Stimulated activated CD4-positive, alpha-beta T cell treated with anti-CD3 and anti-CD28 coated beads, Interleukin-2, amount 100 ng/mL, for 24 hours (primary cell): ENCODE measurements at places on chromosomes 5 and 9.

DNA sequence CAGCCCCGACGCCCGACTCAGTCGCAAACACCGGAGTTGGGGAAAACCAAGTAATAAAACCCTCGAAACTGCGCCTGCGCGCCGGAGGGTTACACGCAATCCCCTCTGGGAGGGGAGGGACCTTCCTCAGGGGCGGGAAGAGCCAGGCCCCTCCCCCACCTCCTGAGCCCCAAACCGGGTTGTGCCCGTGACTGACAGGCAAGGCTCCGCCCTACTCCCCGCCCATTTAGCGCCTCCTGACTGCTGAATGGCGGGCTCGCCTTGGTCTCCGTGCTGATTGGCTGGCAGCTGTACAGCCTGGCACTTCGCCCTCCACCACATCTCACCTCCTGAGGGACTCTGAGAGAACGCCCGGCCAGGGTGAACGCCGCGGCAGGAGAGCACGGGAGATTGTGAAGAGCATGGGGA lies at the start of gene PRDM9:
PRDM9 (plus strand) TSS at position 332 of the 408 bp plus-strand sequence. CDS start 1,425 bp downstream, outside the sequence.
- no peak for DNase-seq

GRCh38 chr5:24906689-24907088 lies 261.9 kb upstream of the CDH10 start:
- no peak for DNase-seq

GRCh38 chr9:77521091-77521490 lies 127.0 kb downstream of the GNA14 start:
- no peak for DNase-seq

GRCh38 chr9:137986268-137987099 lies 108.9 kb downstream of the CACNA1B start:
- DNase-seq, result no peak

GRCh38 chr5:167530548-167530947 lies 760.9 kb upstream of the WWC1 start:
- no peak for DNase-seq

DNA sequence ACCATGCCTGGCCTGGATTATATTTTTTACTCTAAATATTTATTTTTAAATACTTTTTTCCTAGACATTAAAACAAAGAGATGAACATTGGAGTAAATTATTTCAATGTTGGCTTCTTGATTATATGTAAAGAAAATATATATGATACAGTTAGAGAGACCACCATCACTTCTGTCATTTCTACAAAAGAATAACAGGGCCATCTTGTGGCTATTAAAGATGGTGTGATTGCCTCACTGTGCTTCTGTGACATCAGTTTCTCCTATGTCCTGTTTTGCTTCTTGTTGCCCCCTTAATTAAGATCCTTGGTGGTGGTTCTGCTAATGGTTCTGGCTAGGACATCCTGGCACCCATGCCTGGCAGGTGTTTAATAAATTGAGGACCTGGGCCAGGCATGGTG lies 32.9 kb downstream of the NDFIP1 start:
- no peak for DNase-seq

GRCh38 chr5:100616291-100616690 lies 81.1 kb downstream of the FAM174A start:
- DNase-seq, result no peak

DNA sequence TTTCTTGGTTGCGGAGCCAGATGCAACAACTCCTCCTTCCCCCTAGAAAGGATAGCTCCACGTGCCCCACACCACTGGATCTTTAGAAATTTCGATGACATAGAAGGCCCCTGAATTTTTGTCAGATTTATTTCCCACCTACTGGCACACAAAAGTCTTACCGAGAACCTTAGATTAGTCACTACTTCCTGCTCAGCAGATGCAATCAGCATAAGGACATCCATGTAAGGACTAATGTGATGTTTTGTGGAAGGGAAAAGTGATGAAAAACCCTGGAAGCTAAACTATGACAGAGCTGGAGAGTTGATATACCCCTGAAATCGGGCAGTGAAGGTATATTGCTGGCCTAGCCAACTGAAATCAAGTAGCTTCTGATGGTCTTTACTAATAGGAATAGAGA lies 125.5 kb upstream of the NFIL3 start:
- DNase-seq, result no peak

GRCh38 chr5:9198394-9198793 lies 347.5 kb downstream of the SEMA5A start:
- DNase-seq, result no peak

GRCh38 chr5:66193419-66193818 lies 49.3 kb downstream of the SREK1 start:
- DNase-seq, result no peak

DNA sequence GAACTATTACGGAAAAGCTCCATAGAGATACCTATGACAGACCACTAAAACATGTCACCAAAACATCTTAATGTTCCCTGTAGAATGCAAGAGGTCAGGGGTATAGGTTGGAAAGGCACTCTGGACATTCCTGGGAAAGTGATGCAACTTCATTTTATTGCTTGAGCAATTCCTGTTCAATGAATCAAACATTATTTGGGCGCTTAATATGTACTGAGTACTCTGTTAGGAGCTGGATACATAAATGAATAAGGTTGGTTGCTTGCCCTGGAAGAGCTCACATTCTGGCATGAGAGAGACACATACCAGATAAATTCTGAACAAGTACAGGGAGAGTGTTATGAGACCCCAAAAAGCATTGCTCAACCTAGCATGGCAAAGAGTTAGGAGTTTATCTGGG lies 408.9 kb upstream of the DMAC1 start:
- no peak for DNase-seq

DNA sequence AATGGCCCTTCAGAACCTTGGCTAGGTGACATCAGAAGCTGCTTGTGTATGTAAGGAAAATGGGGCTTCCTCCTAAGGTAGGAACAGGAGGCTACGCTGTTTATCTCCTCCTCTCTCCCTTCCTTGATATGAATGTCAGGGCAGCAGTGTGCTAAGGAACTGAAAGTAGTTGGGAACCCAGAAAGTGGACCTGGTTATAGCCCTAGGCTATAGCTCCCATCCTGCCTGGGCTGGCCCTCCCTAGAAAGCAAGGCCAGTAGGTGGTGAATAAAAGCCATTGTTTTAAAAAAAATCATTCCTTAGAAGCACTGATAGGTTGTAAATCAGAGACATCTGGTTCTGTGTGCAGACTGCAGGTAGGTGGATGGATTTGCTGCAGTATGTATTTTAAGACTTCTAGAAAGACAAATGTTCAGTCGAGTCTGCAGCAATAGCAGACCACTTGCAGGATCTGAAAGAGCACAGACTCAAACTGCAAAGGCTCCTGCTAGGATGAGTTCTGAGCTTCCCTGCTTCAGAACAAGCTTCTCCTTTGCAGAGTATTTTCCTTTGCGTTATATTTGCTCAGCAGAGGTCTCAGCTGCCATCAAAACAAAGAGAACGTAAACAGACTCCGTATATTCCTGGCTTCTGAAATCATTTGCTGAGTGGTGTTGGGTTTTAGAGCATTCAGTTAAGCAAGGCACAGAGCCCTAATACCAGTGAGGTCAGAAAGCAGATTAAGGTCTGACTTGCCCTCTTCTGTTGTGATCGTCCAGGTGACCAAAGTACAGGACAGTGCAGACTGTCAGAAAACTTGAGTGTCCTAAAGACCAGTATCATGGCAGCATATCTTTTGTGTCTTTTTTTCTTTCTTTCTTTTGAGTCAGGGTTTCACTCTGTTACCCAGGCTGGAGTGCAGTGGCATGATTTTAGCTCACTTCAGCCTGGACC lies 20.1 kb upstream of the CFAP157 start:
- no peak for DNase-seq

- no peak for DNase-seq
Observed at GRCh38 chr9:136056546-136057235, 38.4 kb downstream of the NACC2 start.

- DNase-seq, result no peak
Observed at GRCh38 chr5:62607615-62608014, 29.0 kb downstream of the LRRC70 start.

GRCh38 chr5:133396187-133396741 lies 216.1 kb downstream of the FSTL4 start:
- no peak for DNase-seq

DNA sequence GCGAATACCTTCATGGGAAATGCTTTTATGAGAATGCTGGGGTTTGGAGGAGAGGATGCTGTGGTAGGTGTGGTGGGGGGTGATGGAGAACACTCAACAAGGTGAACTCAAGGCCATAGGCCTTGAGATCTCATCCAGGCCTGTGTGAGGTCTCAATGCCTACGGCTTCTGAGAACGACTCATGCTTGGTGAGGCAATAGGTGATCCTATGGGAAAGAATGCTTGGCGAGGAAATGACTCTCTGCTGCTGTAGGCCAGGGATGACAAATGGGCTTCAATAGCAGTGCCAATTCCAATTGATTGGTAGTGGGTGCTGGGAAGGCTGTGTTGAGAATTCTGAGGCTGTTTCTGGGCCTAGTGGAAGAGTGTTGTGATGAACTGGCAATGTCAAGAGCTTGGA lies 280.2 kb upstream of the CLINT1 start:
- no peak for DNase-seq

DNA sequence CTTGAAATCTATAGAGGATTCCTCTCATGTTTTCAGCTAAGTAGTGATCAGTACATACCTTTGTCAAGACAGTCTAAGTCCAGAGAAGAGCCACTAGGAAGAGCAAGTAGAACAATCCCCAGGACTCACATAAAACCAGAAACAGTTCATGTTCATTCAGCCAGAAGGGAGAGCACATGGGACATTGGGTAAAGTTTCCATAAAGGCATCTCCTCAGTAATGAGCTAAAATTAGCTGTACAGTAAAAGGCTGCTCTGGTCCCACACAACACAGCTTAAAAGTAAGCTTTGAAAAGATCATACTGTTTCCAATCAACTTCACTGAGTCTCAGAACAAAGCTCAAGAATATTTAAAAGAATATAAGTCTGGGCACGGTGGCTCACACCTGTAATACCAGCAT lies 32.4 kb downstream of the HOMER1 start:
- no peak for DNase-seq

- peak; percentile 54 for DNase-seq
Observed at GRCh38 chr9:128689293-128689774, 312 bp downstream of the SET start.

DNA sequence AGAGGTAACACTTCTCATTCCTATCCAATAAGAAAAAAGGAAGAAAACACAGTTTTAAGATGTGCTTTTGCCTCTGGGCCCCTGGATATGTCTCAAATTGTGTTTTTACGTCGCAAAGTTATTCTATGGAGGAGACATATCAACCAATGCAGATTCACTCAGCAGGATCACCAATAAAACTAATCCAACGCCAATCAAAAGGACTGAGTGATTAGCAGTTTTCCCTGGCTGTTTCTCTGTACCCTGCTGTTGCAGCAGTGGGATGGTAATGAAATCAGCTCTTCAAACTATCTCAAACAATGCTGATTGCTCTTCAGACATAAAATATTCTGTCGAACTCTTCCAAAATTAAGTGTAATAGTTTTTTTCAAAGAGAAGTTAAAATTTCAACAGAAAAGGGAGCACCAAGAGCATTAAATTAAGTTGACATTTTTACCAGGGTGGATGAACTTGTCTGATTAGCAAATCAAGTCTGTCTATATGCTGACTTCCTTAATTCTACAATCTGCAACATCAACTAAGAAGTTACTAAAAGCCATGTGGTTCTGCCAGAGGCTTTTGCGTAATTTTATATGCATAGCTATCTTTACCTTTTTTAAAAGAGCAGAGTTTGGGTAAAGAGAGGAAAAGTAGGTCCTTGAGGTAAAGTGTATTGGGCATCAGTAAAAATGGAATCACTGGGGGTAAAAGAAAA lies 9.7 kb upstream of the HK3 start:
- no peak for DNase-seq

DNA sequence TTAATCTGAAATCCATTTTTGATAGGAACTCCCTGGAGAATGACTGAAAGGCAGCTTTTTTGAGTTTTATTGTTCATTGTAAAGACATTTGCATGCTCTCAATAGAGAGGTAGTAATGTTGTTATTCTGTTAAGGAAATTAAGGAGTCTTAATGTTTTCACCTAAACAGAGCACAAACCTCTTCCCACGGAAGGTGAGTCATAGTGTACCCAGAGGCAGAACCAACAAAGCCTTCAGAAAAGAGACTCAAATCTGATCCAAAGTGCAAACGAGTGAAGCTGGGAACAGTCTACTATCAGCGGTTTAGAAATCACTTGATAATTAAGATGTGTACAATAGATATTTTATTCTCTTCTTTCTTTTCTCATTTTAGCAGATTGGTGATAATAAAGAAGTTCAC lies 470.5 kb downstream of the PLK2 start:
- no peak for DNase-seq

GRCh38 chr5:149215478-149216090 lies 56.1 kb upstream of the AFAP1L1 start:
- DNase-seq, result no peak

GRCh38 chr5:173727839-173728778 lies 111.7 kb upstream of the BOD1 start:
- no peak for DNase-seq

DNA sequence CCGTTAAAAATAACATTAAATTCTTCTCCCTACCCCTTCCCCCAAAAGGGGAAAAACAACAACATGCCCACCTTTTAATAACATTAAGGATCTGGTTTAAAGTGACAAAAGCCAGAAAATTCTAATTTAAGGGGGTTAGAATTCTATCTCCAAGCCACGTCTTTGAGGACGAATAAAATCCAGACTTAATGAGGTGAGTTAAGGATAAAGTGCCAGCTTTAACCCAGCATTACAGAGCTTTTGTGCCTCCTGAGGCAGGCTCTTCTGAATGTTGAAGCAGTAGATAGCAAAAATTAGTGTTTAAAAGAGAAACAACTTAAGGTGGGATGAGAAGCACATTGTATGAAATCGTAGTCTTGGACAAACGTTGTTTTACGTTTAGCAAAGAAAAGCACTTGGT lies 329.0 kb upstream of the MPDZ start:
- no peak for DNase-seq

DNA sequence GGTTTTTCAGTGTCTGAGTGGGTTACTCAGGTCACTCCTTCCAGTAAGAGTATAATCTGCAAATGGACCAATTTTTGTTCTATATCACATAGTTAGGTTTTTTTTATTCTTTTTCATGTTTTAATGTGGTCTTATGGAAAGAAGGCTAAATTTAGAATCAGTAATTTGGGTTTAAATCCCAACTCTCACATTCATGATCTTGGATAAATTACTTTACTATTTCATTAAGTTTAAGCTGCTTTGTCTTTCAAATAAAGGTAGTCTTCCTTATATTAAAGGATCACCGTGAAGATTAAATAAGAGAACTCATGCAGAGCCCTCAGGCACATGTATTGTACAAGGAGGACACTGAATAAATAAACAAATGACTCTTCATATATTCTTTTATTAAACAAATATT lies 234.7 kb downstream of the SGCD start:
- DNase-seq, result no peak

DNA sequence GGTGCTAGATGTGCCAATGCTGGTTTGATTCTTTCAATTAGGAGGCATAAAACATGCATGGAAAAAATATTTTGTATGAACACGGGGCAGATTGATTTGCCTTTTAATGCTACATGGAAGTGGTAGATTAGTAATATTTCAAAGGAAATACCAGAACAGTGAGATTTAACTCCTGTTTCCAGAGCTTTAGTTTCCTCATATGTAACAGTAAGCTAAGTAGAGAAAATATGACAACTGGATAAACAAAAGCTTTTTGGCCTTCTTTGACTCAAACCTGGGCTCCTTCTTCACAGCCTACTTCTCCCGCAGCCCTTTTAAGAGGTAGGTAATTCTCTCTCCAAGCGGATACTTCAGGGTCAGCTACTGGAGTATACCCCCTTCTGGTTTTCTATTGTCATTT lies 254.2 kb upstream of the TRPC7 start:
- no peak for DNase-seq
